ENCODE measurements at places on chromosomes 4 and X. TPM values are rescaled to one million over a fixed set of nuclear protein-coding genes. Genes with fewer than 3 reads are reported as not detected.
A peak's percentile ranks its signal among the peaks of the same experiment; 100 is the strongest.

GRCh38 chr4:127045861-127046260 is 586.9 kb upstream of the INTU start:
- DNase-seq = no peak

The PROM1 gene
- not detected for total RNA-seq

The CCDC110 gene
- total RNA-seq = 0.10 TPM

DNA sequence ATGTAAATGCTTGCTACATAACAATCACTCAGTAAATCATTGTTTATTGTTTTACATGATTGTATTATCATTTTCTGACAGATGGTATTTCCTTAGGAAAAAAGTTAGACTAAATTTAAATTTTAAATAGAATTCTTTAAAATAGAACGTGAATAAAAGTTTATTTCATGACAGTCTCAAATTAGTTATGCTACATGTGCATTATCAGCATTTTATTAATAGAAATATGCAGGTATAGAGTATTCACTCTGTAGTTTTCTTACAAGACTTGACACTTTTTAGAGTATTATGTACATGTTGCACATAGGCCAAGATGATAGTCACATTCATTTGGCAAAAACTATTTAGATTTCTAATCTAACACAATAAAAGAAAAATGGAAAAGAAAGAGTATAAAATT is 213.3 kb upstream of the SPRY1 start:
- DNase-seq = no peak

DNA sequence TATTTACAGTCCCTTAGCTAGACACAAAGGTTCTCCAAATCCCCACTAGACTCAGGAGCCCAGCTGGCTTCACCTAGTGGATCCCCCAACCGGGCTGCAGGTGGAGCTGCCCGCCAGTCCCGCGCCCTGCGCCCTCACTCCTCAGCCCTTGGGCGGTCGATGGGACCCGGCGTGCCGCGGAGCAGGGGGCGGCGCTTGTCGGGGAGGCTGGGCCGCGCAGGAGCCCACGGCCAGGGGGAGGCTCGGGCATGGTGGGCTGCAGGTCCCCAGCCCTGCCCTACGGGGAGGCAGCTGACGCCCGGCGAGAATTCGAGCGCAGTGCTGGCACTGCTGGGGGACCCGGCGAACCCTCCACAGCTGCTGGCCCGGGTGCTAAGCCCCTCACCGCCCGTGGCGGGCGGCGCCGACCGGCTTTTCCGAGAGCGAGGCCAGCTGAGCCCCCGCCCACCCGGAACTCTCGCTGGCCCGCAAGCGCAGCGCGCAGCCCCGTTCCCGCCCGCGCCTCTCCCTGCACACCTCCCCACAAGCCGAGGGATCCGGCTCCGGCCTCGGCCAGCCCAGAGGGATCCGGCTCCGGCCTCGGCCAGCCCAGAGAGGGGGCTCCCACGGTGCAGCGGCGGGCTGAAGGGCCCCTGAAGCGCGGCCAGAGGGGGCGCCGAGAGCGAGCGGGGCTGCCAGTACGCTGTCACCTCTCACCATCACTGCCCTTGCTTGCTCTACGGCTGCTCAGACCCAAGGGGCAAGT is 39.4 kb downstream of the WFS1 start:
- DNase-seq = peak; percentile 18

GRCh38 chrX:9532349-9532748 is 67.5 kb downstream of the TBL1X start:
- DNase-seq = no peak

- no peak for DNase-seq
These were observed 117.3 kb upstream of the NOCT start for GRCh38 chr4:138898282-138898681.

DNA sequence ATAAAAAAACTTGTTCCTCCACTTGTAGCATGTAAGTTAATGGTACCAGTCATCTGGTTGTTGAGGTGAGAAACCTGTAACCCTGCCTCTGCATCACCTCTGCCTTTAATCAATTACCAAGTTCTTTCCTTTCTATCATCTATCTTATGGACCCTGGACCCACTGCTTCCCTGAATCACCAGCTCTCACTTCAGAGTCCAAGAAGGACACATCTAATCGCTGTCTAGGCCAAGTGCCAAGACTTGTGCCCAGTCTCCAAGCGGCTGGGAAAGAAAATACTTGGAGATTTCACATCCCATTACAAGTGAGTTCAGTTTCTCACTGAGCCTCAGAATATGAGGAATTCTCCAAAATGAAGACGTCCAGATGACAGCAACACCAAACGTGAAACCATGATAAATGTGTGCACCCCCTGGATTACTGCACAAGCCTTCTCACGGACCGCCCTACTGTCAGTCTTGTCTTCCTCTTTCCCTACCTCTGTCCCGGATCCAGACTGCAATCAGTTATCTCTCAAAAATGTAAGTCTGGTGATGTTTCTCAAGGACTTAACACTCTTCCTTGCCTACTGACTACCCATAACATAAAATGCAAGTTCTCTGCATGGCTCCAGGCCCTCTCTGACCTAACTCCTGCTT is 10.4 kb downstream of the PALLD start:
- DNase-seq = no peak

The STATH gene
- total RNA-seq = not detected

The ABCG2 gene
- total RNA-seq = 0.81 TPM
